ENCODE measurements at places on chromosomes 12 and 14.

DNA sequence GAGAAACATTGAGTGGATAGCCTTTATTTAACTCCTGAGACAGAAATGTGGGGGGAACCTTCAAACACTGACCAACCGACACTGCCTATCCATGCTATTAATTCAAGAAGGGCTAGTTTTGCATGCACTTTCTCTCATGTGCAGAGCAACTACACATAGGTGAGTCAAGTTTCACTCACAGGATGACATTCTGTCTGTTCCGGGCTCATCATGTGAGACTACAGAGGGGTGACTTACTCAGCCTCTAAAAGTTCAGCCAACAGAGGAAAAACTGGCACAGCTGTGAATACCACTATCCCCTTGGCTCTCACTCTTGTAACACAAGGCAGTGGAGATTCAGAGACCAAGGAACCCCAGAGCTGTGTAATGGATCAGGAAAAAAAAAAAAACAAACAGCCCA lies 13.3 kb downstream of the BEST3 start:
- DNase-seq: peak; percentile 39

DNA sequence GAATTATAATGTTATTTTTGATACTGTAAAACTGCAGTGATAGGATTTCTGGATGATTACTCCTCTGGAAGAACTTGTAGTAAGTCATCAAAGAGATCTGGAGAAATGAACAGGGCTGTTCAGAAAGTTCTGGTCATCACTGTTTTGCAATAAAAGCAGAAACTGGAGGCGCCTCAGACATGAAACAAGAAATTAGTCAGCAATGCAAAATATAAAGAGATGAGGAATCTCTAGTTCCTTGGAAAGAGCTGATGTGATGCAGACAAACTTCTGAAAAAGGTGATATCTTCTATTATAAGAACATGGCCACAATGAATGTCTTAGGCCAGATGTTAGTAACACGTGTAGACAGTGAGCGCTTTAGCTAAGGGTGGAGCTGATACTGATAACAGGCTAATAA lies 9.5 kb downstream of the ACIN1 start:
- DNase-seq: no peak

- no peak for DNase-seq
These were observed 13.9 kb downstream of the PNMA1 start for GRCh38 chr14:73700325-73700724.

- DNase-seq: no peak
These were observed 19.9 kb upstream of the ADAMTS20 start for GRCh38 chr12:43571885-43572284.

DNA sequence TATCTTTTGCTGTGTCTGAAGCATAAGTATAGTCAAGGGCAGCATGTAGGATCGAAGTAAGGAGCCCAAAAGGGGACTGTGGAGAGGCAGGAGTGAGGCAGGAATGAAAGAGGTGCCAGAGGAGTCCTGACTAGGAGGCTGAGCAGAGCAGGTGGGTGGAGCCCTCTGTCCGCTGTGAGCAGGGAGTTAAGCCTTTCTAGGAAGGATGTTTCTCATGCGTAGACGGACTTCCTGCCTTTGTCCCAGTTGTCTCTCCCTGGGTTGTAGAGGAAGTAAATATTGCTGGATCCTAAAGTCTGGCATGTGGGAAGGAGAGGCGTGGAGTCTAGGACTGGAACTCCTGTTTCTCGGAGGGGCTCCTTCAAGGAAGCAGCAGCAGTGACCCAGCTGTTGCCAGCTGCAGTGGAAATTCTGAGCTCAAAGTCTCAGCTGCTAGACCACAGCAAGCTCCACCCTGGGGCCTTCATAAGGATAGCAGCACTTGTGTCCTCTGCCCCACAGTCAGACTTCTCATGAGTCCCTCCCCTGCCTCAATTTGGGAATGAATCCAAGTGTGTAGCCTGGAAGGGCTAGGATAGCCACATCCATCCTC lies 44.0 kb downstream of the RBMS2 start:
- DNase-seq: no peak

DNA sequence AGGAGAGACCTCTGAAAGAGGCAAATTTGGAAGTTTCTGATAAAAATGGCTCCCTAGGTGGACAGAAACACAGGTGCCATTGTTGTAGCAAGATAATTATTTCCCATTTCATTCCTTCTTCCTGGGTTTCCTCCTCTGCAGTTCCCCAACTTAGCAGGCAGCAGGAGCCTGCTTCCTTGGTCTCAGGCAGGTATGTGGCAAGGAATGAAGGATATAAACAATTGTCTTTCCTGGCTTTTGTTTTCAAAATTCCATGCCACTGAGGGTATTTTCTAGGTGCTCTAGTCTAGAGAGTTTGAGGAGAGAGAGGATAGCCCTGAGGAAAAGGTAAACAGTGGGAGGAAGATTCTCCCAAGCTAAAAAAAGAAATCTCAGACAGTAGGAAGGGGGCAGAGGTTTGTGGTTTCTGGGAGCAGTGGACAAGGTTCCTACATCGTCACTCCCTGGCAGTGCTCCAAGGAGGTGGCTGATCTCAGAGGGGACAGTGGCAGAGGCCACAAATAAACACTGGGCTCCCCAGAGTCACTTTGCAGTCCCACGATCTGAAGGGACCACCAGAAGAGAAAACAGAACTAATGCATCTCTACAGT lies 82.6 kb upstream of the IGF1 start:
- DNase-seq: no peak
